ENCODE measurements at places on chromosomes 13 and 19.
A peak's percentile ranks its signal among the peaks of the same experiment; 100 is the strongest.

GRCh38 chr13:41827507-41828213 lies 133.2 kb downstream of the VWA8 start:
- DNase-seq = peak; percentile 83

DNA sequence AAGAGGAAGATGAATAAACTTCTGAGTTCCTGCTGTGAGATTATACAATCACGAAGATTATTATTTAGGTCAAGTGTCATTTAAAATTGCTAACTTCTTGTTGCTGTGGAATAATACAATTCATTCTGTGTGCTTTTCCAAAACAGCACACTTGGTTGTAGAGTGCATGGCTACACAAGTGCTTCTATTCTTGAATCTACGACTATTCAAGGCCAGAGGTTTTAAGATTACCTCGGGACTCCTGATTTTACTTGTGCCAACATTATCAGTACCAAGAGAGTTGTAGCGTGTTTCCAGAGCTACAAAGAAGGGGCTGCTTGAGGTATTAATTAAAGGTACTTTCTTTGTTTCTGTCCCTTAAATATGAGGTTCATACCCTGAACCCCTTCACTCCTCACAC lies 234.0 kb upstream of the PCDH9 start:
- no peak for DNase-seq

DNA sequence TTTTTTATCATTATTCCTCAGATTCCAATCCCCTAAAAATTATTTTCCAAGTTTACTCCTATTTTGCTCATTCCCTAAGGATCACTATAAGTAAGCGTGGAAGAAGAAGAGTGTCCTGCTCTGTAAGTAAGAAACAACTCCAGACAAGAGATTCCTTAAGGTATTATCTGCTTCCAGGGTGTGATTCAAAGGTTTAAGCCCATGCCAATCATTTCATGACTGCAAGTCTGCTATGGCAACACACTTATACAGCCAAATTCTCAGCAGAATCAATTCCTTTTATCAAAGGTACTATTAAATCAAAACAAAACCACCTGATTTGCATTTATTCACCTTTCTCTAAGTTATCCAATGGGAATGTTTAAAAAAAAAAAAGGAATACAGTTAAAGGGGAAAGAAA lies 43.7 kb downstream of the FOXO1 start:
- DNase-seq = no peak

- no peak for DNase-seq
Measured at GRCh38 chr13:27595055-27595811, 25.1 kb downstream of the LNX2 start.

- no peak for DNase-seq
Measured at GRCh38 chr19:44712864-44713515, 14.0 kb downstream of the CEACAM16 start.

GRCh38 chr13:20188667-20189553 lies 3.8 kb downstream of the GJB2 start:
- DNase-seq = no peak

DNA sequence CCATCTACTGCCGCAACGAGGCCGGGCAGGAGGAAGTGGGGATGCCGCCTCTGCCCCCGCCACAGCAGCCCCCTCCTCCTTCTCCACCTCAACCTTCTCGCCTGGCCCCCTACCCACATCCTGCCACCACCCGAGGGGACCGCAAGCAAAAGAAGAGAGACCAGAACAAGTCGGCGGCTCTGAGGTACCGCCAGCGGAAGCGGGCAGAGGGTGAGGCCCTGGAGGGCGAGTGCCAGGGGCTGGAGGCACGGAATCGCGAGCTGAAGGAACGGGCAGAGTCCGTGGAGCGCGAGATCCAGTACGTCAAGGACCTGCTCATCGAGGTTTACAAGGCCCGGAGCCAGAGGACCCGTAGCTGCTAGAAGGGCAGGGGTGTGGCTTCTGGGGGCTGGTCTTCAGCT lies 3.4 kb upstream of the NUP62 start:
- no peak for DNase-seq

- DNase-seq = no peak
Measured at GRCh38 chr13:73958657-73959397, 175.4 kb downstream of the KLF12 start.

GRCh38 chr13:37381502-37381901 lies 217.1 kb downstream of the POSTN start:
- no peak for DNase-seq

DNA sequence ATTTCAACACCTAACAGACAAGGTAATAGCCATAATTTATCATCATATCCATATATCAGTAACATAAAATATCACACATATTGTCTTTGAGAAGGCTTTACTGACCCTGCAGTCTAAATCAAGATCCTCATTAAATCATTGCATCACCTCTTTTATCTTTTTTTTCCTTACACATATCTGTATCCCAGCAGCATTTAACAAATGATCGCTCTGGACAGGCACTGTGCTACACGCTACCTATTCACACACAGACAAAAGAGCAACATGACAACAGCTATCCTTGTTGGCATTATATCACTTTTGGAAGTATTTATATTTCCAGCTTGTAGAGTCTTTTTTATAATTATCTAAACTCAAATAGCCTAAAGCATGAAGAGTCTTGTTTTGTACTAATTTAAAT lies 73.3 kb upstream of the NBEA start:
- DNase-seq = no peak

DNA sequence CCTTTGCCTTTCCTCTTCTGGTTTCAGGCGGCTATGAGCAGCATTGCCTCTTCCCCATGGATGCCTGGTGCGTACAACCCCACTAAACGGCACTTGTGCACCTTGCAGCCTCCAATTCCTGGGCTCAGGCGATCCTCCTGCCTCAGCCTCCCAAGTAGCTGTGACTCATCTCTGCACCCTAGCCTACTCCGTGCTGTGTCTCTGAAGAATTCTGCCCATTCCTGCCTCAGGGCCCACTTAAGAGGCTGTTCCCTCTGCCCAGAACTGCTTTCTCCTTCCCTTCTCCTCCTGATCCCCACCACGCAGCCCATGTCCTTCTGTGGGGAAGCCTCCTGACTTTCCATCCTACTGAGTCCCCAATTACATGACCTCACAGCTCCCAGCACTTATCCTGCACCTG lies 142.2 kb upstream of the ZNF507 start:
- DNase-seq = no peak

GRCh38 chr13:58144616-58145015 lies 513.1 kb downstream of the PCDH17 start:
- DNase-seq = no peak

GRCh38 chr19:15902254-15902653 lies 4.4 kb upstream of the CYP4F2 start:
- no peak for DNase-seq

DNA sequence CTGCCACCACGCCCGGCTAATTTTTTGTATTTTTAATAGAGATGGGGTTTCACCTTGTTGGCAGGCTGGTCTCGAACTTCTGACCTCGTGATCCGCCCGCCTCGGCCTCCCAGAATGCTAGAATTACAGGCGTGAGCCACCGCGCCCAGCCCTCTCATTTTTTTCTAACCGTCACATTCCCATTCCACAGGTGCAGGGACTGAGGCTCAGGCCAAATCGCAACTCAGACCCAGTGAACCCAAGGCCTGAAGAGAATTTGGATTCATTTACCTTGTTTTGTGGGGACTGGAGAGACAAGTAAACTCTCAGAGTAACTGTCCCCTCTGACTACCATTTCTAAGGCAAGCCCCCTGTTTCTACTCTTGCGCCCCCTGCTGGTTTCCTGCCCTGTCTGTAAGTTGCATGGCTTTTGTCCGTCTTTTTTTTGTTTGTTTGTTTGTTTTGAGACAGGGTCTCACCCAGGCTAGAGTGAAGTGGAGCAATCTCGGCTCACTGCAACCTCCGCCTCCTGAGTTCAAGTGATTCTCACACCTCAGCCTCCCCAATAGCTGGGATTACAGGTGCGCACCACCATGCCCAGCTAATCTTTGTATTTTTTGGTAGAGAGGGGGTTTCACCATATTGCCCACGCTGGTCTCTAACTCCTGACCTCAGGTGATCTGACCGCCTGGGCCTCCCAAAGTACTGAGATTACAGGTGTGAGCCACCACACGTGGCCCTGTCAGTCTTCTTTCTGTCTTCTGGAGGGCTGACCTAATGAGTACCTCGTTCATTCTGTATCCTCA lies 2.3 kb upstream of the STRN4 start:
- no peak for DNase-seq

- peak; percentile 33 for DNase-seq
Measured at GRCh38 chr13:99916366-99917103, 55.0 kb downstream of the ZIC5 start.

DNA sequence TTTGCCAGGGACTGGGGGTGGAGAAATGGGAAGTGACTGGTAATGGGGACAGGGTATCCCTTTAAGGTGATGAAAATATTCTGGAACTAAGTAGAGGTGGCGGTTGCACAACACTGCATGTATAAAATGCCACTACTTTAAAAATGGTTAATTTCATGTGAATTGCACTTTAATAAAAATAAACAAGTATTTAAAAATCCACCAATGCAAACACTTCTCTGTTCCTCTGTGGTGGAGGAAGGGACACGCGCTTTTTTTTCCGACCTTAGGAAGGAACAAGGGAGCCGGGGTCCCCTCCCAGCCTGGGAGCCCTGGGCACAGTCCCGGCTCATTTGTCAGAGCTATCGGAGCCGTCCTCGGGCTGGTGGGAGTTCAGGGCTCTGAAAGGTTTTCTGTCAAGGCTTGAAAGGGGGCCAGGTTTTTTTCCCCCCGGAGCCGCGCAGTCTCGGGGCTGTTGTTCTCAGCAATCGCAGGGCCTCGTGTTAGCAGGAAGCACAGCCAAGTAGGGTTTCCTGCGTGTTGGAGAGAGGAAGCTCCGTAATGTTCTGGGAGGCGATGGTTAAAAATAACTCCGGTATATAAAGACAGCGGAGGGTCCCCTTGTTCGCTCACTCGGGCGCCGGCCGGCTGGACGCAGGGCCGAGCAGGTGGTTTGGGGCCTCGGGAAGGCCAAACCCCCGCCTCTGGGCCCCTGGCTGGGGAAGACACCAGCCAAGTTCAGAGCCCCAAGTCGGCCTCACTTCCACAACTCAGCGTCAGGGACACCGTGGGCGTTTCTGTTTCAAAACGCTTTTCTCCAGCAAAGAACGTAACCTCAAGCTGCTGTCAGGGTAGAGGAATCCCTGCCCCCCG lies 41.2 kb upstream of the KLF2 start:
- DNase-seq = no peak

GRCh38 chr19:47610902-47611301 lies 2.0 kb downstream of the BICRA start:
- no peak for DNase-seq

DNA sequence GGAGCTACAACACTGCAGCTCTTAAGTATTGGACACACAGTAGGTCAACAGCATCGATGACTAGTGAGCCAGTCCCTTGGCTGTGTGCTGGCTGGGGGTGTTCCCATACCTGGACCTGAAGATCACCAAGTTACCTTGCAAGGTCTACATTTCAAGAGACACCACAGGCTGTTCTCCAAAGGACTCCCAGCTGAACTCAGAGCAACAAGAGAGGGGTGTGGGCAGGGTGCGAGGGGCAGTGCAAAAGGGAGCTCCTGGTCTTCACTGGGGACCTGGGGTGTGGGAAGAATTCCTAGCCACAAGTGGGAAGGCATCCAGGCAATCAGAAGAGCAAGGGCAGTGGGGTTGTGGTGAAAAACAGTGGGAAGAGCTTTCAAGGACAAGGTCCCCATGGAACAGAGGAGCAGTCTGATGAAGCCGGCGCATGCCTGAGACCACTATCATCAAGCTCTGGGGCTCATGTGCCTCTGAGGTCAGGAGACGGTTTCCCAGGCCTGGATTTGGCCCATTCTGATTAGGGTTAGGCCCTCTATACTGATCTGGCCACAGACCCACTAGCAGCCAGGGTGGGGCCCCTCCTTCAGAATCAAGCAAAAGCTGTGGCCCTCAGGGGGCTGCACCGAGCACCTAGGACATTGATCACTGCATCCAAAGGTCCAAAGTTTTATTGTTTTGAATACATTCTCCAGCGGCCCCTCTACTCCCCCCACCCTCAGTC lies 4.7 kb upstream of the GSK3A start:
- no peak for DNase-seq

GRCh38 chr19:35295792-35296462 lies 4.0 kb downstream of the MAG start:
- no peak for DNase-seq

- peak; percentile 95 for DNase-seq
Measured at GRCh38 chr19:16435238-16435917, 36.4 kb downstream of the EPS15L1 start.

DNA sequence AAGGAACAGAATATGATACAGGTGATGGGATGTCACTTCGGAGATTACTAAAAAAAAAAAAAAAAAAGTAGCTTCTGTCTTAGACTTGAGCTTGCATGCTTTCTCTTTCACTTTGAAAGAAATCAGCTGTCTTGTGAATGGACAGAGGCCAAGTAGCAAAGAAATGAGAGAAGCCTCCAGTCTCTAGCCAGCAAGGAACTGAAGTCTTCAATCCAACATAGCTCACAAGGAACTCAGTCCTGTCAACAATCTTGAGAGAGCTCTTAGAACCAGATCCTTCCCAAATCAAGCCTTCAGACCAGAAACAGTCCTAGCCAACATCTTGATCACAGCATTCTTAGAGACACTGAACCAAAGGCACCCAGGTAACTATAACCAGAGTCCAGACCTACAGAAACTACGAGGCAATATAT lies 7.7 kb downstream of the N4BP2L2 start:
- DNase-seq = peak; percentile 13

DNA sequence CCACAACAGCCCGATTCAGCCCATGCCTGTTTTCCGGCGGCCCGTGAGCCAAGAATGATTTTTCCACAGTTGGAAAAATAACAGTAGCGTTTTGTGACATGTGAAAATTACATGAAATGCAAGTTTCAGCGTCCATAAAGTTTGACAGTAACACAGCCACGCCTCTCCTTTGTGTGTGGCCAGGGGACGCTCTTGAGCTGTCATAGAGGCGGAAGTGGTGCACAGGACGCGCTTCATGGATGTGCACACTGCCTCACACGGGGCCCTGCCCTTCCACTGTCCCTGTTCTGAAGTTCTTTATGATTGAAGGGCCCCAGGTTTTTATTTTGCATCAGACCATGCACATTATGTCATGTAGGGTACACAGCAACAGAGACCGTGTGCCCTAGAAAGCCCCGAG lies 12.4 kb upstream of the ELAVL1 start:
- DNase-seq = no peak

- no peak for DNase-seq
Measured at GRCh38 chr19:16673231-16673630, 12.3 kb downstream of the TMEM38A start.

DNA sequence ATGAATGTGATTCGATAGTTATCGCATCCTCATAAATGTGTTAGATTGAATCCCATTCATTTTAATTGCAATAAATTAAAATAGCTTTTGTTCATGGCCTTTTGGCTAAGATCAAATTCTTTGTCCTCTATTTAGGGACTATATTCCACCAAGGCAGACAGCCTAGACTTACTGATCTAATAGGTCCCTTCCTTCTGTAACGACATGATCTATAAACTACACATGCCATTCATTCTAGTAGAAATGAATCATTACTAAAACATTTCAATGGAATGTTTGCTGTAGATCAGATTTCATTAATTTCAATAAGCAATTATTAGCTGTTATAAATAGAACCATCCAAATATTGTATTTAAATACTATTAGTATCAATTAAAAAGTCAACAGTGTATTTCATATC lies 526.6 kb upstream of the KLHL1 start:
- DNase-seq = no peak
